Activated CD4-positive, CD25-positive, alpha-beta regulatory T cell treated with anti-CD3 and anti-CD28 coated beads, Interleukin-2, amount 50 U/mL, for 16 hours (primary cell): ENCODE measurements at places on chromosomes 16 and 17.

GRCh38 chr17:77478899-77479298, 338.1 kb downstream of the SEC14L1 start:
- no peak for DNase-seq

GRCh38 chr17:72754513-72754912, 338.0 kb downstream of the SLC39A11 start:
- no peak for DNase-seq

DNA sequence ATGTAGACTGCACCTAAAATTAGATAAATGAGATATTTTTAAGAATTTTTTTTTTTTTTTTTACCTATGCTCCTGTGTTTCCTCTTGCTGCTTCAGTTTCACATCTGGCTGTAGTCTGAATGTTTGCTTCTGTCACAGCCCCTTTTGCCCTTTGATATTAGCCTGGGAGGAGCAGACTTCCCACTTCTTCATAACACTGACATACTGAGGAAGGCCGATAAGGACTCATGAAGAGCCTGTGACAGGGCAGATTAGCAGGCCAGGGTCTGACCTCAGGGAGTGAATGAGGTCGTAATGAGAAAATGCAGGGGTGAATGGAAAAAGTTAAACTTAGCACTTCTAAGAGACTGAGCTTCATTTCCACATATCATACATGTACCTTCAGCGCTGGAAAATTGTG, at the start of gene SLFN14:
Gene SLFN14, minus strand, starts transcription at position 117 of the 400 bp plus-strand sequence. CDS start 2,757 bp downstream, outside the sequence.
- DNase-seq, result no peak

- no peak for DNase-seq
These were observed 115.6 kb downstream of the GNAO1 start for GRCh38 chr16:56306690-56307533.

DNA sequence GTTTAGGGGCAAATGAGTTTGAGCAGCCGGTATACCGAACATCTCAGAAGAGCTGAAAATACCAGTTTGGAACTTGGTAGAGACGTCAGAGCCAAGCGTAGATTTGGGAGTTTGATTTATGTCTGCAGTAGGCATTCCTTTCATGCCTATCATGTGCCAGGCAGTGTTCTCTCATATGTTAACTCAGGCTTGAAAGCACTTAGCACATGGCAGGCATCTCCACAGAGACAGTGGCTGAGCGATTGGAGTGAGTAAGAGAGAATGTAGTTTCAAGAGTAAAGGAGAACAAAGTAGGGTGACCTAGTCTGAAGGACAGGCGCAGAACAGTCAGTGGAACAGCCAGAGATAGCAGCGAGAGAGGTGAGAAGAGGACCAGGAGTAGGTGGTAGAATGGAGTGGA, 207.0 kb downstream of the FTO start:
- DNase-seq, result no peak

DNA sequence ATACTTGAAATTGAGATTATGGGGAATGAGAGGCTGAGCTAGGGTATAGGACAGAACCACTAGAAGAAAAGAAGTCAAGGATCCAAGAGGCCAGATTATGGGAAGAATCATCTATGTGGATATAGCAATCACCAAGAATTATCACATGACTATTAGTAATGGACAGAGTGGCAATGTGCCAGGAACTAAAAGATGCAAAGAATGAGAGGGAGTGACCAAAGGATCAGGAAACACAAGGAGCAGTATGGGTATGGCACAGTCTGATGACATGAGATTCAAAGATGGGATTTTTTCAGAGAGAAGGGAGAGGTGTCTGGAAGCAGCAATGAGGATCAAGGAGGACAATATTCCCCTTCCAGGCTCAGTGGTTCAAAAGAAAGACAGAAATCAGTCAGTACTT, 212.2 kb downstream of the AATF start:
- DNase-seq, result no peak

DNA sequence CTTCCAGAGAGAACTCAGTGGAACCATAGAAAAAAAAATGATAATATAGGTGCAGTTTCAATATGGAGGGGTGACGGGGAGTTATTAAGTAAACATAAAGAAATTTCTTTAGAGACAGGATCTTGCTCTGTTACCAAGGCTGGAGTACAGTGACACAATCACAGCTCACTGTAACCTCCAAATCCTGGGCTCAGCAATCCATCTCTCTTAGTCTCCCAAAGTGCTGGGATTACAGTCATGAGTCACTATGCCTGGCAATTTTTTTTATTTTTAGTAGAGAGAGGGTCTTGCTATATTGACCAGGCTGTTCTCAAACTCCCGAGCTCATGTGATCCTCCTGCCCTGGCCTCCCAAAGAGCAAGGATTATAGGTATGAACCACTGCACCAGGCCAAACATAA, 48.8 kb downstream of the NLRC5 start:
- no peak for DNase-seq

GRCh38 chr17:74875155-74875976, 2.6 kb upstream of the FDXR start:
- DNase-seq, result no peak

DNA sequence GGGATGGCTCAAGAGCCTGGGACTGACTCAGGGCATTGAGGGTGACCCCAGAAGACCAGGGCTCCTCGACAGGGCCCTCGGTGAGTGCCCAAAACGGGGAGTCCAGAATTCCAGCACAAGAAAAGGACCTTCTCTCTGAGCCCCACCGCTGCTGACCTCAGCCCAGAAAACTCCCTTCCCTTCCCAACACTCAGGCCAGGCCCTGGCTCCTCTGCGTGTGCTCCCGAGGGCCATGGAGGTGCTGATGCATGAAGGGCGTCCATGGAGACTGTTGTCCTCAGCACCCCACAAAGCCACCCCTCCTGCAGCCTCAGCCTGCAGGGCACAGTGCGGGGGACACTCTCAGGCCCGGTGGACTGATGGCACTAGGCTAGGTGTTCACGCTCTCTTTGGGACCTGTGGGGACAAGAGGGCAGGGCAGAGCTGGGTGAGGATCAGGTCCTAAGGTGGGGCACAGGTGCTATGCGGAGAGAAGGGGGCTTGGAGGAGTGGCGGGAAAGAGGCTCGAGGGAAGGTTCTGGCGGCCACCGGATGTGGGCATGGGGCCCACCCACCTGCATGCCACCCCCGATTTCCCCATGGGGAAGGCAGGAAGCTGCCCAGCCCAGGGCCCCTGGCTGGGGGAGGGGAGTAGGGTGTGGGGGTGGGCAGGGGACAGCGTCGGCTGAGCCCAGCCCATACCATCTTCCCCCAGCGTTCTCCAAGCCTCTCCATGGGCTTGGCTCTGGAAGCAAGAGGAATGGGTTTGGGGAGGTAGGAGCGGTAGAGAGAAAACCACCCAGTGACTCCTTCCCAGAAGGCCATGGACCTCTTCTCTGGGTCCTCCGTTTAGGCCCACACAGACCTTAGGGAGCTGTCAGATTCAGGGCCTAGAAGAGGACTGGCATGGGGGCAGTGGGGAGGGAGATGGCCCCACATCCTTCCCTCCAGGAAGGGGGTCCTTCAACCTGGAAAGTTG, 4.5 kb upstream of the TSPOAP1 start:
- no peak for DNase-seq

DNA sequence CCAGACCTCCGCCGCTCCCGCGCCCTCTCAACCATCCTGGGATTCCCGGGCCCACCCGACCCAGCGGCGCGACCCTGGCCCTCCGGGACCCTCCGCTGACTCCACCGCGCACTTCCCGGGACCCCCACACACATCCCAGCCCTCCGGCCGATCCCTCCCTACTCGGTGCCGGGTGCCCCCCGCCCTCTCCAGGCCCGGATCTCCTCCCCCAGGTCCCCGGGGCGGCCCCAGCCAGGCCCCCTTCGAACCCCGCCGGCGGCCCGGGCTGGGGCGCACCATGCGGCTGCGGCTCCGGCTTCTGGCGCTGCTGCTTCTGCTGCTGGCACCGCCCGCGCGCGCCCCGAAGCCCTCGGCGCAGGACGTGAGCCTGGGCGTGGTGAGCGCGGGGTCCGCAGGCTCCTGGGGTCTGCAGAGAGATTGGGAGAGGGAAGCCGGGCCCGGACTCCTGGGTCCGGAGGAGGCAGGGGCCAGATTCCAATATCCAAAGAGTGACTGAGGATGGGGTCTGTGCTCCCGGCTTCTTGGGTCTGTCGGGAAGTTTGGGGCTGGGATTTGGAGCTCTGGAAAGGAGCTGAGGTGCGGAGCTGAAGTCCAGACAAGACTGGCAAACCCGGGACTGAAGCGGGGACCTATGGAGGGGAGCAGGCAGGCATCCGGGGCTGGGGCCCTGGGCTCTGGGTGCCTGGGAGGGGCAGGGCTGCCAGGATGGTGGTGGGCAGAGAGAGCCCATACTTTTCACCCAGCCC, 453 bp downstream of the MMP25 start:
- DNase-seq, result no peak

- no peak for DNase-seq
These were observed 24.6 kb upstream of the DLX4 start for GRCh38 chr17:49944273-49944870.

DNA sequence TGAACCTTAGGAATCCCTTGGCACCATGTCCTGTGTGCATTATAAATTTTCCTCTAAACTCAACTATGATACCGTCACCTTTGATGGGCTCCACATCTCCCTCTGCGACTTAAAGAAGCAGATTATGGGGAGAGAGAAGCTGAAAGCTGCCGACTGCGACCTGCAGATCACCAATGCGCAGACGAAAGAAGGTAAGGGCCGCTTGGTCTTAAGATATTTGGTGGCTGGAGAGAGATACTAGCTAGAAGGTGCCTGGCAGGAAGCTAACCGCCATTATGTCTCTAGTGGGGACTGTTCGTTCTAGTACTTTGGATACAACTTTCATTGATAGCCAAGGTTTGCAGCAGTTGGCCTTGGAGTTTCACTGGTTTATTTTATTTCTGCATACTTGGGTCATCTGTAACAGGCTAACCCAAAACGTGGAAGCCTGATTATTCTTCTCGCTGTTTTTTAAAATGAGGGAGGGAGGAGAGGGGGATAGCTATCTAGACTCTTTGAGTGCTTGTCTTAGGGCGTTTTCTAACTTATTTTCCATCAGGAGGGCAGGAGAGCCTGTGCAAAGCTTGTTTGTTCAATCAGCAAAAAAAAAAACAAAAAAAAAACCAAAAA, 1.3 kb downstream of the RBBP6 start:
- DNase-seq, result no peak
